ENCODE measurements at places on chromosomes 12 and 14.

DNA sequence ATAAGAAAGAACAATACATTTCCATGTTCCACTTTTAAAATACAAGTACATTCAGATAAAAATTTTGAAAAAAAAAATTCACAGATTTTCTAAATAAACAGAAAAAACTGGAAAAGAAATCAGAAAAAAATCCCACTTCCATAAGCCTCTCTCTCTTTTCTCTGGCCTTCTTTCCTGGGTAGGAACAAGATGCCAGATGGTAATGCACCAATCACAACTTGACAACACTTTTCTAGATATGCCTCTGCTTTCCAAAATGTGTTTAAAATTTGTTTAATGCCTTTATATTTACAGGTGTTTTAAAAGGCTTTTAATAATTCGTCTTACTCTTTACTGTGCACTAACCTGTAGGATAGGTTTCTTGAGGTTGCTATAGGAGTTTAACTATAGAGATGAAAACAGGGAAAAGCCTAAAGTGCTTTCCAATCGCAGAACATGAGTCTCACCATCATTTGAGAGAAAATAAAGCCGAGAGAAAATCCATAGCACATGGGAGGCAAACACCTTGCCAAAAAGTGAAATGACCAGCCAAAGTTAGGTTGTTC is 74.2 kb downstream of the TMTC1 start:
- no peak for DNase-seq

GRCh38 chr14:102696856-102697495 is 80.3 kb upstream of the TRAF3 start:
- no peak for DNase-seq

- DNase-seq: peak; percentile 91
Measured at GRCh38 chr12:121626853-121627640, 717 bp downstream of the ORAI1 start.

GRCh38 chr12:2248901-2249381 is 196.2 kb downstream of the CACNA1C start:
- no peak for DNase-seq

DNA sequence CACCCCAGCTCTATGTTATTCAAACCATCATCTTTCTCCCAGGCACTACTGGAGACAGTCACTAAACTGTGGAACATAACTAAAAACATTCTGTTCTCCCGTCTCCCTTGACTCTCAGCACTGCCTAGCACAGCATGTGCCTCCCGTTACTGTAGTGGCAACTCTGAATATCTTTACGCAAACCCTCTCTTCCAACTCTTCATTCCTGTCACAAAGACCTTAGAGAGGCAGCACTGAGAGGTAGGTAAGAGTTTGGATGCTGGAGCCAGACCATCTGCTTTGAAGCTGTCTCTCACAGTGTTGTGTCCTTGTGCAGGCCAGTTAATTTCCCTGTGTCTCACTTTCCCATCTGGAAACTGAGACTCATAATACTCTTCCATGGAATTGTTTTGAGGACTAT is 108.1 kb downstream of the DIP2B start:
- DNase-seq: no peak

- no peak for DNase-seq
Measured at GRCh38 chr12:103326190-103326589, 169.6 kb downstream of the C12orf42 start.

DNA sequence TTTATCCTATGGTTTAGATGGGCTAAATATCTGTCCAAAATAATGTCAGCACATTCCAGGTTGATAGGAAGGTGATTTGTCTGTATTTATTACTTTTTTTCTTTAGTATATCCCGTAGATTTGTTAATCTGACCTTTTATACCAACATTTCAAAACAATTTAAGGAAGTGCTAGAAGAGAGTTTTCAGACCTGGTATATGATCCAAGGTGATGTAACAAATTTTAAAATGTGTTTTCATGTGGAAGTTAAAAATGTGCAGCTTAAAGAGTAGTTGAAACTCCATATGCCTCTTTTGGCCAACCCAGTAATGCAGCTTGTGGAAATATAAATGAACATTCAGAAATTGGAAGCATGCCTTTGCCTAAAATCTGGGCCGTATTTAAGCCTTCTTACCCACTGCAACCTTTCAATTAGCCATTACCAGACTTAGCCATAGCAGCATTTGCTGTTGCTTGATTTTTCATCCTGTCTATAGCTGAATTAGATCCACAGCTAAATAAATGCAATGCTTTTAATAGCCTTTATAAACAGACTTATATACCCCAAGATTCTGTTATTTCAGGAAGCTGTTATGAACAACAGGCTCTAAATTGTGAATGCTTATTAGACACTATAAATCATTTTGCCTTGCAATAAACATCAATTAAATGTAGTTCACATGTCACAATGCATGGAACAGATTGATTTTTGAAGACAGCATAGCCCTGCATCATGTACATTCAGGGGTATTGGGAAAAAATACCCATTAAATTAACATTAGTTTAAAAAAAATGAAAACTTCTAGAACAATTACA is 271.2 kb downstream of the PDZRN4 start:
- no peak for DNase-seq

- DNase-seq: no peak
Measured at GRCh38 chr14:93751946-93752655, 36.2 kb downstream of the PRIMA1 start.

- DNase-seq: no peak
Measured at GRCh38 chr14:25574628-25575325, 524.8 kb upstream of the STXBP6 start.
